Astrocyte of the spinal cord (primary cell): ENCODE measurements at places on chromosomes 2 and 18.
A peak's percentile ranks its signal among the peaks of the same experiment; 100 is the strongest.

DNA sequence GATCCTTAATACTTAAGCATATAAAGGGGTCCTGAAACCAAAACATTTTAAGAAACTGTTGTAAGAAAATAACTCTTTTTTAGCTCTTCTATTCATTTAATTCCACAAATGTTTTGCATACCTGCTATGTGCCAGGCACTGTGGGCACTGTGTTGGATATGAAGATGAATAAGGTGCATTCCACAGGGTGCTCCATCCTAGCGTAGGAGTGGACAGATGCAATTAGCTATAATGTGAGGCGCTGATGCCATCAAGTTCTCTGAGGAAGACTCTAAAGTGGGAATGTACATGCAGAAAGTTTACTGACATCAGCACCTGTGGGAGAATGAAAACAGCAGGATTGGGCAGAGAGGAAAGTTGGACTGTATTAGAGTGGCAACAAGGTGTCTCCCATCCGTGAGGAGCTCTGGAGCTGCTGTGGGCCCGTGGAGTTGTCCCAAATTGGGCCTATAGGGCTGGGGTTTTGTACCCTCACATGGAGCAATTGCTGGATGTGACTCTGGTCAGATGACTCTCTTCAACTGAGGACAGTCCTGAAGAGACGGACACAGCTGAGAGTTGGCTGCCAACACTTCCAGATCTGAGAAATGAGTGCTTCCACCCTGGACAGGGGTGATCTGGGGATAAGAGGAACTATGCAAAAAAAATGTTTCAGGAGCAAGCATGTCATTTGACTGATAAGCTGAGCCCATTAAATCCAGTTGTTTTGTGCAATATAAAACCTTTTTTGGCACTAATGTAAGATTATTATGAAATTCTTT, 22.3 kb downstream of the CD8A start:
- DNase-seq = no peak

GRCh38 chr18:45213040-45213333, 402.3 kb upstream of the SLC14A2 start:
- no peak for DNase-seq

DNA sequence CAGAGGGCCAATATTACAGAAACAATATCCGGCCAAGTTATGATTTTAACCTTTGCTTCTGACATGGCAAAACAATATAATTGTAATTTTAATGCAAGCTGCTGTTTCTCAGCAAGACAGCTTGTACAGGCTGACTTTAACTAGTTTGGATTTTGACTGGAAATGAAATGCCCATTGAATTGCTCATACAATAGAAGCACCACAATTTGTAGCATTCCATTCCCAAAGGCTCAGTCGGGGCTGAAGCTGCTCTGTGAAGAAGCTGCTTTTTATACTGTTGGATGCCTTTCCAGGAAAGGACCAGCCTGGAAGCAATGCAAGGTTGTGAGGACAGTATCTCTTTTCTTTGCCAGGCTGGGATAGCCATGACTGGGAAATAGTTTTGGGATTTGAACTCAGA, 677.0 kb upstream of the FANCL start:
- DNase-seq = peak; percentile 77

GRCh38 chr2:72117029-72117428, 30.6 kb downstream of the CYP26B1 start:
- DNase-seq = no peak

DNA sequence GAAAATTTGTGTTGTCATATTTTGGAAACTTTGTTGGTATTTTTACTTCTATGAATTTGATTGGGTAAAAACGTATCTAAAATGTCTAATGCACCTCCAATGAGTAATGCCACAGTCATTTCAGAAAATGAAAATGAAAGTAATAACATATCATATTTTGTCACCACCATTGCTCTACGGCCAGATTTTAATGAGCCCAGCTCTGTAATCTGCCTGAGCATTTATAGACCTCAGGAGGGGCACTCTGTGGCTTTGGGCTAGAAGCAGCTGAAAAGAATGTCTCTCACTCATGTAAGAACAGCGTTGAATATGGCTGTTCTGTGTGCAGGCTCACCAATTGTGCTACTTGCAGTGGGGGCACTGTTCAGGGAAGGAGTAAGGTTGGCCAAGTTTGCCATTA, 32.7 kb upstream of the ABCA12 start:
- peak; percentile 3 for DNase-seq

DNA sequence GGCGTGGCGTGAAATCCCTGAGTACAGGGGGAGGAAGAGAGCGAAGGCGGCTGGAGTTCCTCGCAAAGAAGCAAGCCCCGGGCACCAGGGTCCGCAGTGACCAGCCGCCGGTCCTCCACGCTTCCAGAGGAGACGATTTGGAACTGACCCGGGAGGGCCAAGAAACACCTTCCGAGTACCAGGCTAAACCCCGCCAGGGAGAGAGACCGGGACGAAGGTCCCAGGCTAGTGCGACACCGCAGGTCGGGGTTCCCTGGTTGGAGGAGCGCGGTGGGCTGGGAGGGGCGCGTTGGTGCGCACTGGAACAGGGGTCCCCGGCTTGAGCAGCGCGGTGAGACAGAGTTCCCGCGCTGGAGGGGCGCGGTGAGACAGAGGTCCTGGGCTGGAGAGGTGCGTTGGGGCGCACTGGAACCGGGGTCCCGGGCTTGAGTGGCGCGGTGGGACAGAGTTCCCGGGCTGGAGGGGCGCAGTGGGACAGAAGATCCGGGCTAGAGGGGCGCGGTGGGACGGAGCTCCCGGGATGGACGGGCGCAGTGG, 901 bp downstream of the WDFY1 start:
- peak; percentile 35 for DNase-seq

- DNase-seq = no peak
These were observed 1.5 kb downstream of the HOXD1 start for GRCh38 chr2:176189681-176190641.

DNA sequence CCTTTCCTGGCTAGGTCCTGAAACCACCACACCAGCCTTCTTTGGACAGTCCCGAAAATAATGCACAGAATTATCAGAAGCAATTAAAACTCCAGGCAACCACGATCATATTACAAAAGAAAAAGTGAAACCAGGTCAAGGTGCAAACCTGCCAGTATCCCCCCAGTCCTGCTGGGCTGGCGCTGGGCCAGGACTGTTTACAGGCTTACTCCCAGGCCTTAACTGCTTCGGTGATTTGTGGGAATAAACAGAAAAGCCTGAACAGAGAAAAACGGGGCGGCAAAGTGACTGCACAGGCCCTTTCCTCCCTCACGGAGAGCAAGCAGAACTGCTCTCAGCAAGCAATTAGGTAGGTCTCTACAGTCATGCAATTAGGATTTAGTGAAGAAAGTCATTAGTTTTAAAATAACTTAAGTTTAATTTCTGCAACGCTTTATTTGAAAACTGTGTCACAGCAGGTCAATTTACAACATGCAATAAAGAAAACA, 1.3 kb downstream of the HDAC4 start:
- DNase-seq = peak; percentile 30

DNA sequence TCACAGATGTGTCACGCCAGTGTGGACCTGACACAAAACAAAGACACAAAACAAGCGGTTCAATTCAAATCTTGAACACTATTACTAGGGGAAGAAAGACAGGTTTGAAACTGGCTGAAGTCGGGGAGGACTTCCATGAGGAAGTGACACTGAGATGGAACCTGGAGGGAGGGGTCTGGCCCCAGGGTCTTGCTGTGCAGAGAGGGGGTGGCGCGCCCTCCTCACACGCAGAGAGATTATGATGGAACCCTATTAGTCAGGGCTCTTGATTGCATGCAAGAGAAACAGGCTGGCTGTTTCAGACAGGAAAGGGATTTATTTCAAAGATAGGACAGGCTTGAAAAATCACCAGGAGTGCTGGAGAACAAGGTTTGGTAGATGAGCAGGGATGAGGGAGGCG, 363.6 kb upstream of the HS6ST1 start:
- no peak for DNase-seq

- peak; percentile 16 for DNase-seq
These were observed 41.1 kb downstream of the FAM124B start for GRCh38 chr2:224360801-224361251.

DNA sequence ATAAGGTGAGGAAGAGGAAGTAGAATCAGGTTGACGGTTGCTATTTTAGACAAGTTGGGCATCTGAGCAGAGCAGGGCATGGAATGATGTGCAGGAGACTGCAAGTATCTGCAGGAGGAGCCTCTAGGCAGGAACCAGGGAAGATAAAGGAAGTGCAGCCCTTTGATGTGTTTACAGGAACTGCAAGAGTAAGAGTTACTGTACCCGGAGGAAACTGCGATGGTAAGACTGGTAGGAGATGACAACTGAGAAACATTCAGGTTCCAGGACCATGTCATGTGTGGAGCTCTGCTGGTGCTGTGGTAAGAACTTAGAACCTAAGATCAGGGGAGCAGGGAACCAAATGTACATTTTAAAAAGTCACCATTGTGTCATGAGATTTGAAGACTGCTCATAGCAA, 134.3 kb upstream of the STON1 start:
- DNase-seq = no peak

DNA sequence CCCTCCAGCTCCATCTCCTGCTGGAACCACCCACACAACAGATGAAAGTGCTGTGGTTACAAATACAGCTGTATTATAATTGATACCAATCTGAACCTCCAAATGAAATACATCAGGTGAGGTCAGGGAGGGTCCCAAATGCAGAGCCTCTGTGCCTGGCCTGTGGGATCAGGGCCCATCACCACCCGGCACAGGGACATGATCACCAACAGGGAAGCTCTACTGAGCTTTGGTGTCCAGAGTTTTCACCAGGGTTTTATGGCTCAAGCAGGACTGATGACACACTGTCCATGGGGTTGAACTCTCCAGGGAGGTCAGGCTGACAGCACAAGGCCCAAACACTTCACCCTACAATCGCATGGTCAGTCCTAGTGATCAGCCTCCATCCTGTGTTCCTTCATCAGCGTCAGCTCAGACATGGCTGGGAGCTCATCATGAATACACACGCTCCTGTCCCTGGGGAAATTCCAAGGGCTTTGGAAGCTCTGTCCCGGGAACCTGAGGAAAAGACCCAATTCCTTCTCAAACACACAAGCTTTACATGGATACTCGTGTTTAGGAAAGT, 3.9 kb upstream of the PXDN start:
- DNase-seq = no peak

DNA sequence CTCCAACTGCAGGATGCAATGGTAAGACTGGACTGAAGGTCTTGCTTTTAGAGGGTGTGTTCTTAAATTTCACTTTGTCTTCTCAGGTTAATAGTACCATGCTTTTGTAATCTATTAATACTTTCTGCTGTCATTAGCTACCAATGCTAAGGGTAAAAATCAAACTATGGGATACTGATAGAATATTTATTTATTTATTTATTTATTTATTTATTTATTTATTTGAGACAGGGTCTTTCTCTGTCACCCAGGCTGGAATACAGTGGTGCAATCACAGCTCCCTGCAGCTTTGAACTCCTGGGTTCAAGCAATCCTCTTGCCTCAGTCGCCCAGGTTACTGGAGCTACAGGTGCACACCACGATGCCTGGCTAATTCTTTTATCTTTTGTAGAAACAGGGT, 152.1 kb downstream of the SPP2 start:
- no peak for DNase-seq

- peak; percentile 62 for DNase-seq
These were observed 18.7 kb downstream of the C1D start for GRCh38 chr2:68044099-68044498.

GRCh38 chr2:204069804-204070203, 133.2 kb downstream of the ICOS start:
- DNase-seq = no peak

DNA sequence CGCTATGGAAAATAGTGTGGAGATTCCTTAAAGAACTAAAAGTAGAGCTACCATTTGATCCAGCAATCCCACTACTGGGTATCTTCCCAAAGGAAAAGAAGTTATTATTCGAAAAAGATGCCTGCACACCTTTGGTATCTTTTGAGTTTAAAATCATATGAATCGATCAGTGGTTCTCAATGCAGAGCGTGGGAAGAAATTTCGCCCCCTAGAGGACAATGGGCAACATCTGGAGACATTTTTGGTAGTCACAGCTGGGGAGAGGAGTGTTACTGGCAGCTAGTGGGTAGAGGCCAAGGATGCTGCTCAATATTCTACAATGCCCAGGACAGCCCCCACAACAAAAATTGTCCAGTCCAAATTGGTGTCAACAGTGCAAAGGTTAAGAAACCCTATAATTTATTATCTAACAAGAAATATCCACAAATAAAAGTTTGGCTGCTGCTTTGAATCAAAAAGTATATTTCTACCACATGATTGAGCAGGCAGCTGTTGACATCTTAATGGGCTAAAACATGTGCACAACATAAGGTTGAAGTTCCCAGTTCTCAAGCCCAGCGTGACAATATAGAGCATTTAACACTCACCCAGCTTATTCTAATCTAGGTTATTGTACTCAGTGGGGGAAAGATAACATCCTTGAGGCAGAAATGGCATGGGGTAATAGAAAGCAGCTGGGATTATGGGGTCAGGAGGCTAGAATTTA, 425.7 kb downstream of the LRATD1 start:
- no peak for DNase-seq

GRCh38 chr18:50949185-50949584, 18.7 kb upstream of the ELAC1 start:
- no peak for DNase-seq

DNA sequence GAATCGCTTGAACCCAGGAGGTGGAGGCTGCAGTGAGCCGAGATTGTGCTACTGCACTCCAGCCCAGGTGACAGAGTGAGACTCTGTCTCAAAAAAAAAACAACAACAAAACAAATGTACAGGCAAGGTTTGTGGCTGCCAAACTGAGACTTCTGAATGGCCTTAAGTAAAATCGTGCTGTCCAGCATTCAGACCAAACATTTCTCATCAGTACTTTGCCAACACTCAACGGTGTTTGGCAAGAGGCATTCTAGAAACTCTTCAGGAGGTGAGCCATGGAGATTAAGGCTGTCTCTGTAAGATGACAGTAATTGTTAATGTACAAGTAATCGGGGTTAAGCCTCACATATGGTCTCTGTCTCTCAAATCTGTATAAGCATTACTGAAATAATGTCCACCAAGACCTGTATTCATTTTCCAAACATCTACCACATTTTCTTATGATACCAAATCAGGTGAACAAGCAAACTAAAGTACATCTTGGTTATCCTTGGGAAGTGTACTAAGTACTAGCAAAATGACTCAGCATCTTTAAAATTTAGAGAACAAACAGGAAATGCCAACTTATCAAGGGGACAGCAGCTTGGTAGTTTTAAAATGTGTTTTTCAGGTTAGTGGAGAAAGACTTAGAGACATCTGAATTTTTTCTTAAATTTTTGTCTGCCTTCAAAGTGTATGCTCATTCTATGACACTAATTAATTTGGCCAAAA, 29.3 kb downstream of the SERPINE2 start:
- DNase-seq = peak; percentile 41

GRCh38 chr2:158204741-158205165, 103.1 kb downstream of the UPP2 start:
- DNase-seq = peak; percentile 89

DNA sequence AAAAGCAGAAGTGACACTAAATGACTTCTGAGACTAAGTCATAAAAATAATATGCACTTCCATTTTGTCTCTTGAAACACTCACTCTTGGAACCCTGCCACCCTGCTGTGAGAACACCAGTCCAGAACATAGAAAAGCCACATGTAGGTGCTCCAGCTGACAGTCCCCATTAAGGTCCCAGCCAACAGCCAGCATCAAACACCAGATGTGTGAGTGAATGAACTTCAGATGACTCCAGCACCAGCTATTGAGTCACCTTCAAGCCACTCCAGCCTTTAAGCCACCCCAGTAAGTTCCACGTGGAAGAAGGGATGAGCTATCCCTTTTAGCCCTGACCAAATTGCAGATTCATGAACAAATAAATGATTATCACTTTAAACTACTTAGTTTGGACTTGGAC, 31.5 kb upstream of the LGALSL start:
- DNase-seq = no peak

- DNase-seq = no peak
These were observed 814.9 kb upstream of the NRXN1 start for GRCh38 chr2:51846796-51847195.

- no peak for DNase-seq
These were observed 8.1 kb downstream of the RAB31 start for GRCh38 chr18:9715978-9716774.
